ENCODE measurements at places on chromosomes 13 and 19. TPM values are rescaled to one million over a fixed set of nuclear protein-coding genes. Genes with fewer than 3 reads are reported as not detected.

- H3K27ac ChIP-seq, result no peak overlapping the region
- no peaks in the 10 kb centered on the region for H3K27me3 ChIP-seq
- H3K4me1 ChIP-seq, result no peaks in the 10 kb centered on the region
- H3K4me3 ChIP-seq, result peak overlapping the region; percentile 9
Measured at GRCh38 chr13:24252136-24252535, 57.2 kb upstream of the C1QTNF9 start.

- no peaks in the 10 kb centered on the region for H3K27me3 ChIP-seq
- no peaks in the 10 kb centered on the region for H3K4me1 ChIP-seq
- H3K36me3 ChIP-seq, result peaks cover 3% of the 10 kb centered on the region
- no peak overlapping the region for H3K4me3 ChIP-seq
- no peak overlapping the region for H3K27ac ChIP-seq
Measured at GRCh38 chr19:53183146-53183764, 9.9 kb downstream of the ZNF665 start.

Gene GARRE1
- total RNA-seq, result 19.2 TPM

- peak overlapping the region; percentile 50 for H3K27ac ChIP-seq
- peaks cover 7% of the 10 kb centered on the region for H3K4me1 ChIP-seq
- no peak overlapping the region for H3K4me3 ChIP-seq
- H3K27me3 ChIP-seq, result peaks cover 23% of the 10 kb centered on the region
Measured at GRCh38 chr13:28717170-28717569, 1.6 kb downstream of the SLC46A3 start.

- no peaks in the 10 kb centered on the region for H3K27me3 ChIP-seq
- no peak overlapping the region for H3K4me3 ChIP-seq
- no peaks in the 10 kb centered on the region for H3K36me3 ChIP-seq
- no peak overlapping the region for H3K27ac ChIP-seq
- no peak for DNase-seq
Measured at GRCh38 chr13:83153848-83154247, 728.4 kb downstream of the SLITRK1 start.

Gene F2RL3
- 5.8 TPM for total RNA-seq

Gene SLC25A41
- 0.28 TPM for total RNA-seq

Gene SUGT1
- total RNA-seq, result 39.2 TPM

GRCh38 chr13:54637366-54637765 lies 1608.8 kb downstream of the OLFM4 start:
- peak; percentile 26 for DNase-seq
- H3K4me3 ChIP-seq, result no peak overlapping the region
- H3K27me3 ChIP-seq, result no peaks in the 10 kb centered on the region
- no peak overlapping the region for H3K27ac ChIP-seq
- H3K4me1 ChIP-seq, result peaks cover 2% of the 10 kb centered on the region
- H3K36me3 ChIP-seq, result no peaks in the 10 kb centered on the region

Gene LMTK3
- total RNA-seq, result 10.7 TPM

- H3K4me3 ChIP-seq, result no peak overlapping the region
- DNase-seq, result peak; percentile 80
- H3K4me1 ChIP-seq, result no peaks in the 10 kb centered on the region
- no peaks in the 10 kb centered on the region for H3K27me3 ChIP-seq
- H3K36me3 ChIP-seq, result no peaks in the 10 kb centered on the region
- H3K27ac ChIP-seq, result no peak overlapping the region
Measured at GRCh38 chr19:50607874-50608785, 31.6 kb downstream of the SYT3 start.

DNA sequence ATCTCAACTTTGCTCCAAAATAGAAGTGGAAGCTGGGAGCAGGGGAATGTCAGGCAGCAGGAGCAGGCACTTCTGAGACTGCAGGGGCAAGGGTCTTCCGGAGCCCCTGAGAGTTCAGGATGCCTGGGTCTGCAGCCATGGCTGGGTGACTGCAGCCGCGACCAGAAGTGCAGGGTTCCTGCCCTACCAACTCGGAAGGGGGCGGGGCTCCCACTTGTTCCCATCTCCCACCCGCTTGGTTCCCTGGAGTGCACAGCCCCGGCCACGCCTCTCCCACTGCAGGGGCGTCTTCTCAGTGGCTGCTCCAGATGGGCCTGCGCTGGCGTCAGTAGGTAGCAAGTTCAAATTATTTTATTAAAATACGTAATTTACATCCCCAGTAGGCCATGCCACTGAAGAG lies 1631.7 kb downstream of the OLFM4 start:
- H3K36me3 ChIP-seq, result no peaks in the 10 kb centered on the region
- no peaks in the 10 kb centered on the region for H3K4me1 ChIP-seq
- no peaks in the 10 kb centered on the region for H3K27me3 ChIP-seq
- DNase-seq, result no peak
- H3K4me3 ChIP-seq, result no peak overlapping the region

Gene IGFL1
- not detected for total RNA-seq

DNA sequence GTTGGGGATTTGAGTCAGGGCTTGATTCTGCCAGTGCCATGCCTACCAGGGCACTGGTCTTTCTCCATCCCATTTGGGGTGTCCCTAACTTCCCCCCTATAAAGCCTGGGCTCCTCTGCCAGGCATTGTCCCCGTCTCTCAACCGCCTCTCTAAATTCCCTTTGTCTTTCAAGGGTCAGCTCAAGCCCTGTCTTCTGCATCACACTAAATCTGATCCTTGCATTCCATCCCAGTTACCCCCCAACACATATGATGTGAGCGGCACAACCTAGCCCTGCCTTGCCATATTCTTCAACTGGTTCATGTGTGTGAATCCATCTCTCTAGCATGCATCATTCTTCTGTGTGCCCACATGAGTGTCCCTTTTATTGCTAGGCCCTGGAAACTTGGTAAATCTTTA lies 480.9 kb downstream of the ZNF536 start:
- no peak overlapping the region for H3K4me3 ChIP-seq
- DNase-seq, result no peak
- no peaks in the 10 kb centered on the region for H3K27me3 ChIP-seq
- H3K27ac ChIP-seq, result no peak overlapping the region

Gene PRX
- total RNA-seq, result 25.6 TPM

GRCh38 chr19:54299126-54299498 lies 13.9 kb downstream of the LILRA5 start:
- no peak overlapping the region for H3K27ac ChIP-seq
- H3K4me1 ChIP-seq, result no peaks in the 10 kb centered on the region
- no peaks in the 10 kb centered on the region for H3K36me3 ChIP-seq
- H3K27me3 ChIP-seq, result no peaks in the 10 kb centered on the region
